Nephron progenitor cell (in vitro differentiated cells): ENCODE measurements at places on chromosomes 2 and 18.

GRCh38 chr18:32086881-32087280 lies 4.8 kb upstream of the RNF138 start:
- DNase-seq: no peak

- DNase-seq: no peak
Observed at GRCh38 chr2:201127570-201127969, 11.6 kb downstream of the CFLAR start.

GRCh38 chr18:74175658-74176057 lies 27.3 kb downstream of the TIMM21 start:
- no peak for DNase-seq

GRCh38 chr18:79574938-79575525 lies 104.6 kb upstream of the CTDP1 start:
- no peak for DNase-seq

DNA sequence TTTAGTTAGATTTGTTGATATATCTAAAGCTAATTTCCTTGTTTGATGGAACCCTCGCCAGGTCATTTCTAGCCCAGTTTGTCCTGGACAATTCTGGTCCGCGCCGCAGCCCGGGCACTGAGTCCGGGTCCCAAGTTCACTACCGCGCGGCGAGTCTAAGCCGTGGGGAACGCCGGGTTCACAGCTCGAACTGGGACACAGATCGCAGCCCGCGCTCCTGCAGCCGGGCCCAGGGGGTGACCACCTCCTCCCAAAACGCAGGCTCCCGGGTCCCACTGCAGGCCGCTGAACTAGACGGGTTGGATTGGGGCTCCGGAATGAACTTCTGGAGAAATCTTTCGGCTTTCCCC lies 681 bp downstream of the ACADL start:
- DNase-seq: peak; percentile 35

DNA sequence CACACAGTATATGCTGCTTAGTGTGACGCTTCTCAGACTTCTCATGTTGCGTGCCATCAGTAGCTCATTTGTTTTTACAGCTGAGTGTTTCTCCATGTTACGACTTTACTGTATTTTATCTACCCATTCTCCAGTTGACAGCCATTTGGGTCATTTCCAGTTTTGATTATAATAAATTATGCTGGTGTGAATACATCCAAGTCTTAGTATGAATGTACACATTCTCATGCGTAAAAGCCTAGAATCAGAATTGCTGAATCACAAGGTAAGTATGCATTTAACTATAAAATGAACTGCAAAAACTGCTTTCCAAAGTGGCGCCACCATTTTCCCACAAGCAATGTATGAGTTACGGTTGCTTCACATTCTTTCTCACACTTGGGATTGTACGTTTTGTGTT lies 184.2 kb upstream of the SLC35G4 start:
- no peak for DNase-seq

GRCh38 chr18:74277296-74277695 lies 14.5 kb downstream of the CYB5A start:
- DNase-seq: no peak

- no peak for DNase-seq
Observed at GRCh38 chr18:41853280-41853679, 101.8 kb upstream of the PIK3C3 start.

GRCh38 chr18:78525366-78526111 lies 454.1 kb upstream of the SALL3 start:
- no peak for DNase-seq

DNA sequence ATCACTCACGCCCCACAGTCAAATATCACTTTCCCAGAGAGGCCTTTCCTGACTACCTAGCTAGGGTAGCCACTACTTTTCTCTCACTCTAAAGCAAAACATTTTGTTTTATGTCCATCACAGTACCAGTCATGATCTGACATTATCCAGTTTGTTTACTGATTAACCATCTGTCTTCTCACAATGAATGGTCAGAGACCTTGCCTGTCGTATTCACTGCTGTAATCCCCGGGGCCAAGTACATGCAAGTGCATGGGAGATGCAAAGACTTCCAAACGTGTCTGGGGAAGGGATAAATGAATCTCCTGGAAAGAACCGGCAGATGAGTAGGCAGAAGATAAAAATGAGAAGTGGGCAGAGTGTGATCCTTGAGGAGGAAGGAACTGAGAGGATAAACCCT lies 39.7 kb downstream of the THUMPD2 start:
- DNase-seq: no peak

DNA sequence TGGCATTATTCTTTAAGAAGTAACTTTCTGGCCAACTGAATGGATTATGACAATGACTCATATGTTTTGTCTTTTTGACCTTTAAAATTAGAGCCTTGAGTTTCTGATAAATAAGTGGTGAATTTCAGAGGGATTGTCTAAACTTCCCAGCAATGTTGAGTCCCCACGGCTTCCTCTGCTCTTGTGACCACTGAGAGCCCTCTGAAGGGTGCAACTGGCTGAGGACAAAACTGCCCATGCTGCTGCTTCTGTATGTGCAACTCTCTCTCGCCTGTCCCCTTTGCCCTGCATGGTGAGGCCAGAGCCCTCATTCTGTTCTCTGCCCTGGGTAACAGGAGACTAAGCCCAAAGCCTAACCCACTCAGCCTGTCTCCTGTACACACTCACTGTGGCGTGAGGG lies 52.7 kb upstream of the SLC14A1 start:
- DNase-seq: no peak

GRCh38 chr2:47811668-47812067 lies 28.7 kb downstream of the MSH6 start:
- no peak for DNase-seq

GRCh38 chr2:145593991-145594614 lies 1074.2 kb upstream of the ZEB2 start:
- DNase-seq: no peak

DNA sequence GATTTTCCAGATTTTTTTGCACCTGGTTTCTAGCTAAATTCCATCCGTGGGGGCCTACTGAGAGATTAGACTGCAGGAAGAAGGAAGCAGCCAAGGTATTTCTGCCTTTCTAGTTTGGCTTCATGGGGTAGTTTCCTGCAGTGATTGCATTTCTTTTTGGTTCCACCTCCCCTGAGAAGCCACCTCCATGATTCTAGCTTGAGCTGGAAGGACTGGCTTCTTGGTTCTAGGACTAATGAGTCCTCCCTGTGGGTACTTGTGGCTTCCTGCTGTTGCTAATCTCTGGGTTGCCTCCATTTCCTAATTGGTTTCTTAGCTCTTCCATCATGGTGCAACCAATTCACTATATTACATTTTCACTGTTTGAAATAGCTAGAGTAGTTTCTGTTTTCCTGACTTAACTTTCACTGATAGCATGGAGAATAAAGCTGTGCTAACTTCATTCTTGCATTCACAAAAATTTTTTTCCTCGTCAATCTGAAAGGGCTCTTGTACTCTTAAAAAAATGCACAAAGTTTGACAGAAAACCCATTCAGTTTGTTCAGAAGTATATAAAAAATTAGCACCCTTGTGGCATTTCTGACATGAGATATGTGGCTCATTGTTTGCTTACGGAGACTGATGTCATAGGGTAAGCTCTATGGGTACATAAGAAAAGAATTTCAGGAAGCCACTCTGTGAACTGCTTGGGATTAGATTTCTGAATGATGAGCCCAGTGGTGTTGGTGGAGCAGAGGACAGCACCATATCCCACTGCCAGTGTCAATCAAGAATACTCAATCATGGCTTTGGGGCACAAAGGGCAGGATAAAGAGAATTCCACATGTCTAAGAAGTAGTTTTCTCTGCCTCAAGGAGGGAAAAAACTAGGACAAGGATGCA lies 242.8 kb upstream of the RBMS1 start:
- no peak for DNase-seq

GRCh38 chr18:1308686-1309085 lies 404.0 kb downstream of the ADCYAP1 start:
- DNase-seq: no peak

DNA sequence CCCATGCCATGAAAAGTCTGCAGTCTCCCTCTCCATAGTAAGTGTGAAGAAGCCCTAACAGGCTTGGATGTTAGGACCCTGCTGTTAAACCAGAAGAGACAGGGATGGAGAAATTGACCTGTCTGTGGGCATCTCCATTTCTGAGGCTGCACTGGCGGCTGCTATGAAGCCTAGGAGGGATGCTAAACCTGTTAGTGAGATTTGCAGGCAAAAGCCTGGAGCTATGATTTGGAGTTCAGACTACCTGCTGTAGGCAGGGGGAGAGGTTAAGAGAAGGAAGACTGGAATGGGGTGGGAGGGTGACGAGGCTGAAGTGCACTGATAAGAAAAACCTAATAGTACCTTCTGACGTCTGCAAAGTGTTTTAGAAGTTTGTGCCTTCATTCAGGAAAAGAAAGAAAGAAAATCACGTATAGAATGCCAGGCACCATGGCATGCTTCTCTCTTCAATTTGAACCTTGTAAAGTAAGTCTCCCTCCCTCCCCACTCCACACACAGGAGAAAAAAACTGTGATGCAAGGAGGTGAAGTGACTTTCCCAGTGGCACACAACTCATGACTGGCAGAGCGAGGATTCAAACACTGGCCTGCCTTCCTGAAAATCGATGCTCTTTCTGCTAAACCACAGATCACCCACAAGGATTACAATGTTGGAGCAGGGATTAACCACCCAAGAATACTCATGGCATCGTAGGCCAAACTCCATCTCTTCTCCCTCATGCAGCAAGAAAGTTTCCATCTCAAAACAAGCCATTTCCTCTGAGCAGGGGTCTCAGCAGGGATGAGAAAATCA lies 98.5 kb upstream of the PKDCC start:
- no peak for DNase-seq

- DNase-seq: no peak
Observed at GRCh38 chr2:47645246-47645645, 137.7 kb upstream of the MSH6 start.

DNA sequence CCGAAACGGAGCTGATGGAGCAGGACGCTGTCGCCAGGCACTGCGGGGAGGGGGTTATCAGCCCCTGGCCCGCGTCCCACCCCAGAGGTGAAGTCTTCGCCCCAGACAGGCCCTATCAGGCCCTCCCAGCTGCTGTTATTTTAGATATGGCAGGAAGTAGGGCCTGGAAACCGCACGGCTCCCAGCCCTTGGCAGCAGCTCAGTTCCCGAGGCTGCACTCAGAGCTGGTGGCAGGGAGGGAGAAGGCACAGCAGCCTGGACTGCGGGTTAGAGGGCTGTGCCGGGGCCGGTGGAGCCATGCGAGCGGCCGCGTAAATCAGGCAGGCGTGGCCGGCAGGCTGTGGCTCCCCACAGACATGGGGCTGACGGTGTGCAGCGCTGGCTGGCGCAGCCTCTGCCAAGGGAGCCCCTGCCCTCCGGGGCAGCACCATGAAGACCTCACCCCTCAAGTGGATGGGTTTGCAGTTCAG lies 111.4 kb downstream of the NFATC1 start:
- peak; percentile 41 for DNase-seq

- no peak for DNase-seq
Observed at GRCh38 chr2:192437653-192438052, 242.9 kb upstream of the TMEFF2 start.

DNA sequence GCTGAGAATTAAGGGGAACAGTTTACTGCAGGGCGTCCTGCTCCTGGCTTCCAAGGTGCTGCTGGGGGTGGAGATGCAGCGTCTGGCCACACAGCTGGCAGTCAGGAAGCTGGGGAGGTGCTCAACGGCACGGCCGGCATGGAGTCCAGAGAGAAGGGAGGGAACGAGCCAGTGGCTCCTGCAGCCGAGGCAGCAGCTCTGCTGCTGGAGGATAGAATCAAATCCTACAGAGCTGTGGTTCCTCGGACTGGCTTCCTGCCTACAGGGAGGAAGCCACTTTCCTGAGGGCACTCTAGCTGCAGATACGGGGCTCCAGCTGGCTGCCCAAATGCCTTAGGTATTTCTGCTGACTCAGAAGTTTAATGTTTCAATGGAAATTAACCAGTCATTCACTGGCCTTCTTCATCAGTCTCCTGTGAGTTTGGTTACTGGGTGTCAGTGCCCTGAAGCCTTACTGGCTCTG lies 266.3 kb downstream of the TWIST2 start:
- DNase-seq: no peak

- no peak for DNase-seq
Observed at GRCh38 chr18:55444536-55444935, 143.5 kb downstream of the TCF4 start.

DNA sequence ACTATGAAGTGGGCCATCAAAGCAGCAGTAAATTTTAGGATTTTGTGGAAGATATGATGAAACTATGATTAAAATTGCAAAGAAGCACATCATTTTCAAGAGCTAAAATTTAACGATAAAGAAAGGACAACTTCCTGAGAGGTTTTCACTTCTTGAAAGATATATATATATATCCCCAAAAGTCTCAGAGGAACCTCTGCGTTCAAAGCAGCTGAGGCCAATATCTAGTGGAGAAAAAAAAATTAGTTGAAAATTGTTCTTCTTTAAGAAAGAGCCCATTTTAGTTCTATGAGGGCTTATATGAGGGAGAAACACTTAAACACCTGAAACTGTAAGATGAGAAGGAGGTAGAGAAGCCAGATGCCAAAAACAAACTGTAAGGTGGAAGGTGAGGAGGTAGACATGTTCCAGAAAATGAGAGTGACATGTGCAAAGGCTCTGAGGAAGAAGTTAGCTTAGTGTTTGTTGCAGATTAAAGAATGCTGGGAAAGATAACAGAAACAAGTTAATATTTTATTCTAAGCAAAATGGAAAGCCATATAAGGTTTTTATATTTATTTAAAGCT lies 72.9 kb upstream of the VRK2 start:
- DNase-seq: no peak

- no peak for DNase-seq
Observed at GRCh38 chr18:21085579-21086166, 25.9 kb downstream of the ROCK1 start.

- DNase-seq: no peak
Observed at GRCh38 chr2:180219491-180219890, 212.4 kb upstream of the CWC22 start.

- no peak for DNase-seq
Observed at GRCh38 chr18:677951-678381, 20.5 kb downstream of the TYMS start.

- DNase-seq: no peak
Observed at GRCh38 chr18:24060644-24061043, 46.1 kb downstream of the TTC39C start.

- no peak for DNase-seq
Observed at GRCh38 chr2:146982393-146982846, 862.4 kb upstream of the ACVR2A start.

- no peak for DNase-seq
Observed at GRCh38 chr2:236550701-236551465, 18.7 kb upstream of the ACKR3 start.

GRCh38 chr2:228115-228514 lies 35.7 kb downstream of the SH3YL1 start:
- DNase-seq: no peak

GRCh38 chr2:579351-579886 lies 97.8 kb downstream of the TMEM18 start:
- no peak for DNase-seq

DNA sequence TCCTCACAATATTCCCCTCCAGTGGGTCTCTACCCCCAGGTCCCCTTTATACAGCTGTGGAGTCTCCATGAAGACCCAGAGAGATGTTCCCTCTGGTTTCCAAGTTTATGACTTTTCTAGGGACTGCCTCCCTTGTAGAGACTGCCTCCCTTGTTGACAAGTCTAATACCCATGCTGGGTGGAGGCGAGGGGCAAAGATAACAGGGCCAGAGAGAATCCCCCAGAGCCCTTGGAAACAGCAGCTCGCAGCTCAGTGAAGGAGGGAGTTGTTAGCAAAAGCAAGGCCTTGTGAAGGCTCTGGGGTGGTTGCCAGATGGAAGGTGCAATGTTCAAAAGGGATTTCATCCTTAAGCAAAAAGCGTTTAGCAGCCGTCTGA lies 75.0 kb upstream of the GATA6 start:
- DNase-seq: no peak
